Activated naive CD8-positive, alpha-beta T cell treated with anti-CD3 and anti-CD28 coated beads, Interleukin-2, amount 10 ng/mL, durations not matched to agents 7 days and 5 days (primary cell): ENCODE measurements at places on chromosomes 2 and 18.

- DNase-seq = no peak
Observed at GRCh38 chr2:85475799-85476490, 57.4 kb downstream of the SH2D6 start.

- no peak for DNase-seq
Observed at GRCh38 chr2:194549387-194549786, 1107.6 kb upstream of the SLC39A10 start.

GRCh38 chr18:77042583-77042982 is 90.0 kb downstream of the MBP start:
- DNase-seq = no peak

- DNase-seq = no peak
Observed at GRCh38 chr2:239830121-239831000, 194.8 kb downstream of the NDUFA10 start.

DNA sequence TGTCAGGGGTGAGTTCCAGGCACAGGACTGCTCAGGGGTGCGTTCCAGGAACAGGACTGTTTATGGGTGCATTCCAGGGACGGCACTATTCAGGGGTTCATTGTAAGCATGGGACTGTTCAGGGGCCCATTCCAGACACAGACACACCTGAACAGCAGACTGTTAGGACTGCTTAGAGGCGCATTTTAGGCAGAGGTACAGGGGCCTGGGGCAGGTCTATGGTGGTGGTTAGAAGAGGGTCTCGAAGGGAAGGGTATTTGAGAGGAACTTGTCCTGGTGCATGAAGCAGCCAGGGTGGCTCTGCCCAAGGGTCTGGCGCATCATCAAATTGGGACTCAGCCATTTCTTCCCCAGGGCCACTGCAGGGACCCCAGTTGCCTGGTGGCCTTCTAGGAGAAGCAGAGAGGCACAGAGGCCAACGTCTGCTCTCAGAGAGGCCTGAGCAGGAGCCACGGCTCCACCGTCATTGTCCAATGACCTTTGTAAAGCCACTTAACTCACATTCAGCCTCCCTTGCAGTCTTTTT is 14.8 kb upstream of the MLPH start:
- DNase-seq = no peak

DNA sequence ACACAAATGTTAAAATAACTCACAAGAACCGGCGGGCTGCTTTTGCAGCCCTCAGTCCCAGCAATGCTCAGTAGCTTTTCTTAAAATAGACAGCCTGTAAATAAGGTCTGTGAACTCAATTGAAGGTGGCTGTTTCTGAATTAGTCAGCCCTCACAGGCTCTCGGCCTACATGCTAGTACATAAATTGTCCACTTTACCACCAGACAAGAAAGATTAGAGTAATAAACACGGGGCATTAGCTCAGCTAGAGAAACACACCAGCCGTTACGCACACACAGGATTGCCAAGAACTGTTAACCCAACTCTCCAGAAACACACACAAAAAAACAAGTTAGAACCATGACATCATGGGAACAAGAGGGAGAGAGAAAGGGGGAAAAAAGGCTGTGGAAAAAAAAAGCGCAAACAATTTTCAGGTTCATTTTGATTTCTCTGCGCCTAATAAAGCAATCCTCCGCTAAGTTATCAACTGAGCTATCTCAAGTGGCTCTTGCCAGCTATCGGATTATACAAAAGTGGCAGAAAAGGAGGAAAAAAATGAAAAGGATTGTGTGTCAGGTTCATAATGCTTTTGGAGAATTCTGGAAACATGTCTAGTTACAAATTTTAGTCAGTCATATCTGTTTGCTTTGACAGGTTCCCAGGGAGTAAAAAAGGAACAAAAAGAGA is 89.1 kb downstream of the ZEB2 start:
- DNase-seq = no peak

GRCh38 chr2:240507060-240507777 is 50.6 kb downstream of the ANKMY1 start:
- DNase-seq = no peak

DNA sequence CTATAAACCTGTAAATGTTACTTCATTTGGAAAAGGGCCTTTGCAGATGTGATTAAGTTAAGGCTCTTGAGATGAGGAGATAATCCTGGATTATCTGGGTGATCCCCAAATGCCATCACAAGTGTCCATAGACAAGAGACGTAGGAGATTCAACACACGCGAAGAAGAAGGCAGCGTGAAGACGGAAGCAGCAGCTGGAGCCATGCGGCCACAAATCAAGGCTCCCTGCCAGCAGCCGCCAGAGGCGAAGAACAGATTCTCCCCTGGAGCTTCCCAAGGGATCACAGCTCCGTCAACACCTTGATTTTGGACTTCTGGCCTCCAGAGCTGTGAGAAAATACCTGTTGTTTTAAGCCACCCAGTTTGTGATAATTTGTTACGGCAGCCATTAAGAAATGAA is 11.0 kb upstream of the VAPA start:
- no peak for DNase-seq

- no peak for DNase-seq
Observed at GRCh38 chr2:44959855-44960254, 18.4 kb downstream of the SIX3 start.

GRCh38 chr2:239957681-239958472 is 67.3 kb downstream of the NDUFA10 start:
- DNase-seq = no peak

DNA sequence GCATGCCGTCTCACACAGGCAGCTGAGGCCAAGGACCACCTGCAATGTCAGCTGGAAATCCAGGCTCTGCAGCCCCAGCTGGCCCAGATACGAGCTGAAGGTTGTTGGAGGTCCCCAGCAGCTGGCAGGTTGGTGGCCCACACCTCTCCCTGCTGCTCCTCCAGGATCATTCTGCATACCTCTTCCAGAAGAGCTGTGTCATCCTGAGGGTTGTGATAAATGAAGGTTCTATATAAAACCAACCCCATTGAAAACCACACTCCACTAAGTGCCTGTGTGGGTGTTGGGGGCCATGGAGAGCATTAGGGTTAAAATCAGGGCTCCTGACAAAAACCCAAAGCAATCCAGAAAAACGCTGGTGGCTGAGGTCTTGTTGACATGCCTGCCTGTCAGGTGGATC is 50.4 kb downstream of the C1QL2 start:
- DNase-seq = no peak

GRCh38 chr2:241870611-241871537 is 1.3 kb downstream of the RTP5 start:
- DNase-seq = no peak

DNA sequence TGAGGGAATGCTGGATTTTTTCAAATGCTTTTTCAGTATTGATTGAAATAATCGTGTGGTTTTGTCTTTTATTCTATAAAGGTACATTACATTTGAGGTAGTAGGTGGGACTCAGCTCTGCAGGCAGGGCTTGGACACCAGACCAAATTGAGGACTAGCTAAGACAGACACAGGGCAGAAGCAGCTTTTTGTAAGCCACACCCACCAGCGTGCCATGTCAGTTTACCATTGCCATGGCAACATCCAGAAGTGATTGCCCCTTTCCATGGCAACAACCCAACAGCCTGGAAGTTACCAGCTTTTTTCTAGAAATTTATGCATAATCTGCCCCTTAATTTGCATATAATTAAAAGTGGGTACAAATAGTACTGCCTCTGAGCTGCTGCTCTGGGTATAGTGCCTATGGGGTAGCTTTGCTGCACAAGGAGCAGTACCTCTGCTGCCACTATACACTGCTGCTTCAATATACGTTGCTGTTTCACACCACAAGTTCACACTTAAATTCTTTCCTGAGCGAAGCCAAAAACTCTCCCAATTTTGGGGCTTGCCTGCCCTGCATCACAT is 23.6 kb upstream of the VWA3B start:
- DNase-seq = no peak

DNA sequence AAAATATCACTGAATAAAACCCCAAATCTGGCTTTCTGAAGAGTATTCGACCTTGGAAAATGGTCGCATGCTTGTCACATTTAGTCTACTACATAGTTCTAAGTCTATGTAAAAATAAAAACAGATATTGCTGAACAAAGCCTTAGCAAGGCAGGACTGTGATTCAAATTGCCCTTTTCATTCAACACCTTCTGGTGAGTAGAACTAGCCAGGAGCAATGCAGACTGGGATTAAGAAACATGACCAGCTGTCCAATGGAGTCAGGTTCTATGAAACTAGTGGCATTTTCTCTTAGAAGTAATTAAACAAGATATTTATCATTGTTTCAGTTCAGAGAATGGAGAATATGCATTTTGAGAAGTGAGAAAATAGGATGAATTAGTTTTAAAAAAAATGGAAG is 1260.5 kb upstream of the ACVR2A start:
- DNase-seq = no peak

DNA sequence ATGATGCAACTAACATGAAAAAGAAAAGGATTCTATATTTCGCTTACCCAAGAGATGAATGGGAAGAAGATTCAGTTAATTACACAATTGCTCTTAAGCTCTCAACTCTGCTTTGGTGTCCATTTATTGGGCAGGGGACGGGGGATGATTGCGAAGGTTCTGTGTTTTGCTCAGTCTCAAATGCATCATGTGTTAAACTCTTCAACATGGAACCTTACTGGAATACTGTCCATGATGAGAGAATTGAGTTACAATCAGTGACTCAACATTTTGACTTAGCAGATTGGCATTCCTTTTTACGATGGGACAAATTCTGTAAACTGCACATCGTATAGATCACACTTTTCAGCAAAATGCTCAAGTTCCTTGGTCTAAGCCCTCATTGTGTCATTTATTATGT is 135.6 kb downstream of the RBMS1 start:
- DNase-seq = no peak

GRCh38 chr2:157415591-157416101 is 28.2 kb downstream of the CYTIP start:
- DNase-seq = no peak

- DNase-seq = no peak
Observed at GRCh38 chr18:49691177-49691608, 122.1 kb downstream of the ACAA2 start.

DNA sequence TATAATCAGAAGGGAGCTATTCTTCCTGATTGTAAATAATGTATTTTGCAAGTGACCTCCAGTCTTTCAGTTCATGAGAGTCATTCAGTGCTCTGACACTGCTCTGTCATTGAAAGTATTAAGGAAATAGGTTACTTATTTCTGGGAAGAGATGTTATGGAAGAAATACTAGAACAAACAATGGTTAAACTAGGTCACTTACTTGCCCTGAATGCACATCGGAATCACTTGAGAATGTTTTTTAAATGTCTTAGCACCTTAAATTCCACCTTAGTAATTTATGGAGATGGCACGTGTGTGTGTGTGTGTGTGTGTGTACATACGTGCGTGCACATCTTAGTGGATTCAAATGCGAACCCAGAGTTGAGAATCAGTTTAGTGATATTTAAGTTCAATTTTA is 126.6 kb upstream of the KCNH7 start:
- DNase-seq = no peak

DNA sequence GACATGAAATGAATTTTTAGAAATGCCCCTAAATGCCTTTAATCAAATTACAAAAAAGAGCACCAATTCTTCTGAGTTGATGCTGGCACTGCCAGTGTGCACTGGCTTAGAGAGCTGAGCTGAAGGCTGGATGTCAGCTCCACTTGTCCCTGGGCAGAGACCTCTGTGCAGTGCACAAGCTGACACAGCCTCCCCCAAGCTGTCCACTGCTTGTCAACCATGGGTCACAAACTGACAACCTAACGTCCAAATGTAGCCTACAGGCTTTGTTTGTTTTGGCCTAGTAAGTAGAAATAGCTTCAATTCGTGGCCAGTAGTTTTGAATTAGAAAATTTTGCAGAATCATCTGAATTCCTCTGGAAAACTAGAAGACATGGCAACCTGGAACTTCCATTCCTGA is 605.6 kb downstream of the DCC start:
- no peak for DNase-seq

GRCh38 chr2:85388878-85389538 is 21.2 kb downstream of the CAPG start:
- no peak for DNase-seq

GRCh38 chr18:31666055-31666454 is 18.3 kb downstream of the B4GALT6 start:
- DNase-seq = no peak

DNA sequence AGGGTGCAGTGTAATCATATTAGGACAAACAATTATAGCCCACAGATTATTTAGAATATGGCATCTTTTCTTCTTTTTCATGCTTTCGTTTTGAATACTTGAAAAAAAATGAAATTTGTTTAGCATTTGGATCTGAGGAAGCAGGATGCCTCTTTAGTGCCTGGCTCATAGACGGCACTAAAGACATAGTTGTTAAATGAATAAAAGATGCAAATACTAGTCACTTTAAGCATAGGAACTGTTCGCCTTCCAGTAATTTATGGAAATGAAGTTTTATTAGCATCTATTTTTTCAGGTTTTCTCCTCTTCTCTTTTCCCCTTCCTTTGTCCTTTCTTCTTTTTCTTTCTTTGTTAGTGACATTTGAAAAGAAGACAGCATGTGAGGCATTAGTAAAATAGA is 80.4 kb downstream of the CHST9 start:
- DNase-seq = no peak

DNA sequence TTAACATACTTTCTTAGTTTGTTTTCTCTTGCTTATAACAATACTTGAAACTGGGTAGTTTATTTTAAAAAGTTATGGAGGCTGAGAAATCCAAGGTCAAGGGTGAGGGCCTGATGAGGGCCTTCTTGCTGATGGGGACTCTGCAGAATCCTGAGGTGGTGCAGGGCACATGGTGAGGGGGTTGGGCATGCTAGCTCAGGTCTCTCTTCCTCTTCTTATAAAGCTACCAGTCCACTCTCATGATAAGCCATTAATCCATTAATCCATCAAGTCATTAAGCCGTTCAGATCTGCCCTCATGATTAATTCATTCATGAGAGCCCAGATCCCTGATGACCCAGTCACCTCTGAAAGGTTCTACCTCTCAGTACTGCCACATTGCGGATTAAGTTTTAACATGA is 21.4 kb downstream of the ALMS1 start:
- no peak for DNase-seq

GRCh38 chr2:84830095-84830494 is 50.8 kb downstream of the TRABD2A start:
- no peak for DNase-seq

- DNase-seq = no peak
Observed at GRCh38 chr2:95391641-95392310, 10.7 kb upstream of the FAHD2A start.

- DNase-seq = peak; percentile 89
Observed at GRCh38 chr2:950080-950966, at the start of gene SNTG2. TSS of gene SNTG2 (plus strand) at chr2:950849. CDS start at chr2:950997, 148 bp downstream.

GRCh38 chr2:31983762-31984467 is 26.9 kb downstream of the MEMO1 start:
- no peak for DNase-seq

DNA sequence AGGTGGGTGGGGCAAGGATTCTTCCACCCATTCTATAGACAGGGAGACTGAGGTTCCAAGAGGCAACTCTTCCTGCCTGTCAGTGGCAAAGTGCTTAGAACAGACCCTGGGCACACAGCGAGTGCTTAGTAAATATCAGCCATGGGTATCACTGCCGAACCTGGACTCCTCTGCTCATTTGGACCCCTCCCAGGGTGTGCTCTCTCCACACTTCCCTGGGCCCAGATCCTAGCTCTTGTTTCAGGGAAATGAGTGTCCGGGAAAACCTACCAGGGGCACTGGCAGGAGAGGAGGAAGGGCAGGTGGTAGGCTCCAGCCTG is 136.3 kb downstream of the CYP26B1 start:
- DNase-seq = no peak
